COR-L47 (cell line): ENCODE measurements at places on chromosomes 4 and X.

DNA sequence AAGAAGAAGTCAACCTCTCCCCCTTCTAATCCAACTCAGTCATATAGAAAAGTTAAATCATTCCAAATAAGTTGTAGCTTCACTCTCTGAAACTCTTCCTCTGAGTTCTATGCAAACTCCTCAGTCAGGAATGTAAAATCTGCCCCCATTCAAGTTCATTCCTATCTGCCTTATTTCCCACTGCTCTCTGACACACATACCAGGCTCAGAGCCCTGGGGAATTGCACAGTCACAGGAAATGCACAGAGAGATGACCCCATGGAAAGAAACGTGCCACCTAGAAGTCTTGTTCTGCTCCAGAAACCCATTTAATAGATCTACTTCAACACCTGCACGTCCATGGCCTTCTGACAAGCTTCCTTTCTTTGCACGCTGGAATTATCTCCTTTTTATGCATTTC is 236.0 kb upstream of the VCX3A start:
- no peak for DNase-seq

- DNase-seq, result no peak
These were observed 22.3 kb downstream of the HAND2 start for GRCh38 chr4:173507471-173508385.

- DNase-seq, result no peak
These were observed 7.4 kb upstream of the PDE6B start for GRCh38 chr4:617644-618641.

DNA sequence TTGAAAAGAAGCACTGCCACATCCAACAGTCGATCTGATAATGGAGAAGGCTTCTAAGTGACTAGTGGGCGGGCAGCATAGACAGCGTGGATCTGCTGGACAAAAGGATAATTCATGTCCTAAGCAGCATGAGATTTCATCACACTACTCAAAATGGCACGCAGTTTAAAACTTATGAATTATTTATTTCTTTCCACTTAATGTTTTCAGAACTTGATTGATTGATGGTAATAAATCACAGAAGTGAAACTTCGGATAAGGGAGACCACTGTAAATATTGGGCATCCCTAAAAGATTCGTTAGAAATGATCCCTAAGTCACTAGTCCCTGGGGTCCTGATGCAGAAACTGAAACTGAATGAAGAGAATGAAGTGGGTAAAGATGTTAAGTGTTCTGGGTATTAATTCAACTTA is 93.0 kb upstream of the ANK2 start:
- no peak for DNase-seq

DNA sequence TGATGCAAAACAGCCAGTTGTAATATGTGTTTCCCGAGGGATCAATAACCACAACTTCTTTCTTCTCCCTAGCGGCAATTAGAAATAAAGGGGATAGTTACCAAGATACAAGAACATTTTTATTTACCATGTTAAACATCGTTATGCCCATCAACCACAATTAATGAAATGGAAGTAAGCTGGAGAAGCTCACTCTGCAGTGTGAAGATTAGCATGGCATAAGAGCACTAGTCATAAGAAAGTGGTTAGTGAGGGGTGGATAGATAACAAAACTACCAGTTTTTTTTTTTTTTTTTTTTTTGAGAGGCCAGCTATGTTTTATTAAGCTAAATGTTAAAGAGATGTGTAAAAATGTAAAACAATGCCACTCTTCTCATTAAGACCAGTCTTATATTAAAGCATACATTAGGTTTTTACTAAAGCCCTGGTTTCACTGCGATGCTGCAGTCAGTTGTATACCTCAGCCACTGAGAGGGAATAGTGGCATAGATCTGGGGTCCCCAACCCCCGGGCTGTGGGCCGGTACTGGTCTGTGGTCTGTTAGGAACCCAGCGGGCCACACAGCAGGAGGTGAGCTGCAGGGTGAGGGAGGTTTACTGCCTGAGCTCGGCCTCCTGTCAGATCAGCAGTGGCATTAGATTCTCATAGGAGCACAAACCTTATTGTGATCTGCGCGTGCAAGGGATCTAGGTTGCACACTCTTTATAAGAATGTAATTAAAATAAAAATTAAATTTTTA is 27.9 kb upstream of the NFXL1 start:
- DNase-seq, result no peak

GRCh38 chrX:120291211-120291610 is 20.1 kb downstream of the TMEM255A start:
- DNase-seq, result no peak

GRCh38 chr4:23788460-23788859 is 101.4 kb downstream of the PPARGC1A start:
- no peak for DNase-seq

- DNase-seq, result no peak
These were observed 255.3 kb upstream of the ATOH1 start for GRCh38 chr4:93573285-93573684.

- no peak for DNase-seq
These were observed 20.9 kb upstream of the EREG start for GRCh38 chr4:74344031-74344430.

DNA sequence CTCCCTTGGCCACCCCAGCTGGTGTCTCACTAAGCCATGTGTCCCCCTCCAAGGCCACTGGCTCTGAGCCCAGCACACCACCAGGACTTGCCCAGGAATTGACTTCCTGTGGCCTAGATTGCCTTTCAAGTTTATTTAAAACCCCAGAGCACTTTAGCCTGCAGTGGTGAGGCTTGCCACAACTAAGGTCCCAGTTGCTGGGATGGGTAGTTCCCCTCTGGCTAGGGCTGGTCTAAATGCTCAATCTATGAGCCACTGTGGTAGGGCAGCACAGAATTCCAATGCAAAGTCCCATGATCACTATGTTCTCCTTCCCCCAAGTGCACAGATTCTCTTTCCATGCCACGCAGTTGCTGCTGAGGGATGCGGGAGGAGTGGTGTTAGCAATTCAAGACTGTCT is 61.1 kb upstream of the HCCS start:
- no peak for DNase-seq

DNA sequence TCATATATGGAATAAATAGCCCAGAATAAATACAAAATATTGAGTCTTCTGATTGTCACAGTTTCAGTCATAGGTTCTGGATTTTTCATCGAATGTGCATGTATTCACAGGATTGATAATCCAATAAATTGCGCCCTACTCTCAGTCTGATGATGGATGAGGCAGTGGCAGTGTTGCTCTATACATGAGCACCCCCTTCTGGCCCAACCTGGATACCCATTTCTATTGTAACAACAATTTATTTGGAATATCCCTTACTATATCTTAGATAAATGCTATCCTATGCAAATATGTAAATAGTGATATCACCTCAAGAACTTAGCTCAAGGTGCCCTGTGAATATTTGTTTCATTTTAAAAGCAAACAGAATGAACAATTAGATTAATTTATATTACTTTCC is 733.7 kb upstream of the PABPC4L start:
- no peak for DNase-seq

- DNase-seq, result no peak
These were observed 285.2 kb upstream of the GATB start for GRCh38 chr4:152045807-152046571.

DNA sequence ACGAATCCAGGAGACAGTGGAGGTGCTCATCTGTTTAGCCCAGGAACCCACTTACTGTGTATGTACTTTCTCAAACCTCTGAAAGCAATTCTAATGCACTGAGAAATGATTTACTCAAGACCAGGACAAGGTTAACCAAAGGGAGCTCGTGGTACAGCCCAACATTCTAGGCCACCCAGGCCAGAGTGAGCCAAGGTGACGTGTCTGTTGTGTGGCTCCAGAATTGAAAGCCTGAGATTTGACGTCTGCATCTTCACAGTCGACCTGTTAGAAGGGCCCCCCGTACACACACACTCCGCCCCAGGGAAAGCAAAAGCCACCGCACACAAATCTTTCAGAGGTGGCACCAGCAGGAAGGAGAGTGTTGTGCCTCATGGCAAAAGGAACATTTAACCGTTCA is 2.3 kb downstream of the MAP3K15 start:
- DNase-seq, result no peak

DNA sequence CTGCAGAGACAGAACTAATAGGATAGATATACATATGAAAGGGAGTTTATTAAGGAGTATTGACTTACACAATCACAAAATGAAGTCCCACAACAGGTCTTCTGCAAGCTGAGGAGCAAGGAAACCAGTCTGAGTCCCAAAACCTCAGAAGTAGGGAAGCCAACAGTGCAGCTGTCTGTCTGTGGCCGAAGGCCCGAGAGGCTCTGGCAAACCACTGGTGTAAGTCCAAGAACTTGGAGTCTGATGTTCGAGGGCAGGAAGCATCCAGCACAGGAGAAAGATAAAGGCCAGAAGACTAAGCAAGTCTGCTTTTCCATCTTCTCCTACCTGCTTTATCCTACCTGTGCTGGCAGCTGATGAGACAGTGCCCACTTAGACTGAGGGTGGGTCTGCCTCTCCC is 89.6 kb downstream of the MXRA5 start:
- no peak for DNase-seq

GRCh38 chr4:155878611-155879010 is 12.5 kb upstream of the ASIC5 start:
- DNase-seq, result no peak

DNA sequence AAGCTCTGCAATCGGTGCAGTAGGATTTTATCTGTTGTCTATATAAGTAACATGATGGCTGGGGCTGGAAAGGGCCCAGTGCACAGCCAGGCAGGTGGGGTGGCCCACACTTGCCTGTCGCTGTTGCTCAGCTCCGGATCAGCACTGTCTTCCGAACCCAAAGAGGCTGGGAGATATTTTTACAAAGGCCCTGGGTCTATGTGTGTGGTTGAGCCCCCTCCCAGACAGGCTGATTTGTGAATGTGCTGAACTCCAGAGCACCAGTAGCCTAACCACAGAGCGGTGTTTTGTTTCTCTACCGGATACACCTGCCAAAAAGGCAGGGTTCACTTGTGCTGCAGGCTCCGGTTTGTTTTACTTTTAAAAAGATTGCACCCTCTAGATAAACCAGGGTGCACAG is 33.5 kb upstream of the CHRNA9 start:
- DNase-seq, result no peak

GRCh38 chr4:152994038-152994437 is 57.9 kb downstream of the FHDC1 start:
- DNase-seq, result no peak

DNA sequence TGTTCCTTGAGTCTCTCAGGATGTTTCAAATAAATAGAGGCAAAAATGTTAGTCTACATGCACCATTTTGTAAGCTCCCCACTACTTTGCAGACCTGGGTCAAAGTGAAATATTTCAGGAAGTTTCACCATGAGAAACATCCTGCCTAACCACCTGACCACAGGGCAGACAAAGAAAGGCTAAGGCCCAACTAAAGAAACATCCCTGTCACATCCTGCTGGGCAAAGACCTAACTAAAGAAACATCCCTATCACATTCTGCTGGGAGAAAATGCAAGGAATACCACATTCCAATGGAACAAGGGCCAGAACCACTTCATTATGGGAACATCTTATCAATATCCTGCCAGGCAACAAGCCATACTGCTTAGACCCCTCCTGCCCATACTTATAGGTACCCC is 1303.4 kb downstream of the TECRL start:
- DNase-seq, result no peak

DNA sequence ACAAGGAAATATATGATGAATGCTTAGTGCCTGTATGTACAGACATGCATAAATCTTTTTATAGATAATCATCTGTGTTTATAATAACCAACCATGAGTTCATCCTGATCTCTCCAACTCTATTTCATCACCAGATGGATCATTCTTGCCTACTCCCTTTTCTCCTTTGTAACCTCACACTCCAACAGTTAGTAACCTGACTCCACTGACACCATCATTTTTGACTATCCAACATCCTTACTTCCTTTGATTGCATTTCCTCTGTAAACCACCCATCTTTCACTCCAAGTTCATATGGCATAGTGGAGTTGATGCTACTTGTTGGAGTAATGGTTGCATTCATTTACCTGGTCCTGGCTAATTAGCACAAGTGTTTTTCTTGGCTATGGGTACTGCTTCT is 170.6 kb downstream of the ZNF330 start:
- no peak for DNase-seq

- DNase-seq, result no peak
These were observed 341.0 kb downstream of the NAP1L3 start for GRCh38 chrX:93332329-93332728.

DNA sequence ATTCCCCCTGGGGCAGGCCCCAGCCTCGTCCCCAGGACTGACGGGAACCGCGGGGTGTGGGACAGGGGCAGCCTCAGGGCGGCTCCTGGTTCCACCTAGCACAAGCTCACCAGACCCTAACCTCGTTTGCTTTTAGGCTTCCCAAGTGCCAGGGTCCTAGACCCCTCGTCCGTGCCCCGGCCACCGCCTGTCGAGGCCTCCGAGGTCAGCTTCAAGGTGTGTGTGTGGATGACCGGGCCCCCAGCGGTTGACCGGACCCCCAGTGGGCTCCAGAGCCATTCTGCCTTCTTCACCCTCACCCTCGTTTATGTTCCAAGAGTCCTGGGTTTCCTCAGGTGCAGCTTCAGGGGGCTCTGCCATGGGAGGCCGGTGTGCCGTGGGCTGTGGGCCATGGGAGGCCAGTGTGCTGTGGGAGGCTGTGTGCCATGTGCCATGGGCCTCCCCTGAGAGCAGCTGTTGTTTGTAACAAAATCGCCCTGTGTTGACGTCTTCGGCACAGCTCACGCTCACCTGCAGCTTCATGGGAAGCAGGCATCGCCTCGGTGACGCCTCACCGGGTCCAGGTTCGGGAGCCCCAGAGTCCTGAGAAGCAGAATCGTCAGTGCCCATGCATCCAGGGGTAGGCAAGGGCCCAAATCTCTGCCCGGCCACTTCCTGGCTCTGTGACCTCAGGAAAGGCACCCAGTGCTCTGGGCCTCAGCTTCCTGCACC is 43.0 kb upstream of the HMX1 start:
- DNase-seq, result no peak

- no peak for DNase-seq
These were observed 305.4 kb downstream of the MAPK10 start for GRCh38 chr4:86054286-86055032.

DNA sequence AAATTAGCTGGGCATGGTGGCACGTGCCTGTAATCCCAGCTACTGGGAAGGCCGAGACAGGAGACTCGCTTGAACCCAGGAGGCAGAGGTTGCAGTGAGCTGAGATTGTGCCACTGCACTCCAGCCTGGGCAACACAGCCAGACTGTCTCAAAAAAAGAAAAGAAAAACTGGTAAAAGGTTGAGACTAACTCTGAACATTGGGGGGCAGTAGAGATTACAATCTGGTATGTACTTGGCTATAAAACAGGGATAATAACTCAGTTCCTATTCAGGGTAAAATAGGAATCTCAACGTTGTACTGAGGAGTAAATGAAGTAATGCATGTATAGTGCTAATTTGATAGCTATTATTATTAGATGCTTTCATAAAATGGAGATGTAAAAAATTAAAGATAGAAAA is 12.5 kb upstream of the KLF8 start:
- DNase-seq, result no peak

GRCh38 chr4:36226430-36227227 is 17.7 kb downstream of the ARAP2 start:
- DNase-seq, result no peak
